ENCODE measurements at places on chromosomes 6 and 20. TPM values are rescaled to one million over a fixed set of nuclear protein-coding genes. Genes with fewer than 3 reads are reported as not detected.

Gene GSTA3
- not detected for total RNA-seq

Gene RFX6
- not detected for total RNA-seq

Gene MICB
- 24.9 TPM for total RNA-seq

Gene TGIF2
- total RNA-seq, result 22.0 TPM

Gene KIF3B
- total RNA-seq, result 13.9 TPM

Gene ATP9A
- 7.9 TPM for total RNA-seq

Gene HSPA1L
- total RNA-seq, result 0.80 TPM

Gene LZTS3
- 3.2 TPM for total RNA-seq

Gene PPP1R14C
- 17.5 TPM for total RNA-seq

Gene OOEP
- not detected for total RNA-seq

Gene TP53TG5
- total RNA-seq, result not detected

Gene RIPOR2
- 2.3 TPM for total RNA-seq

Gene LRFN2
- total RNA-seq, result not detected

Gene SOBP
- total RNA-seq, result 2.1 TPM

Gene ZBTB46
- 3.4 TPM for total RNA-seq

Gene PNLDC1
- not detected for total RNA-seq

Gene SDHAF4
- total RNA-seq, result 7.3 TPM

Gene EPPIN
- not detected for total RNA-seq

Gene MAP3K7
- 16.8 TPM for total RNA-seq

Gene MRAP2
- total RNA-seq, result 0.92 TPM

Gene TMEM170B
- total RNA-seq, result 5.2 TPM

Gene CRIP3
- total RNA-seq, result not detected

Gene FUT9
- 0.03 TPM for total RNA-seq

Gene ALDH5A1
- total RNA-seq, result 3.4 TPM

Gene NCOA6
- 2.2 TPM for total RNA-seq

Gene TGM3
- total RNA-seq, result not detected

Gene RPS6KA2
- 6.7 TPM for total RNA-seq

Gene ITPR3
- total RNA-seq, result 10.4 TPM

Gene SLC22A2
- 1.1 TPM for total RNA-seq

Gene RIMS1
- 3.3 TPM for total RNA-seq

Gene BPI
- total RNA-seq, result 0.09 TPM

Gene SPINT3
- not detected for total RNA-seq

Gene ZBTB24
- 7.1 TPM for total RNA-seq

Gene TSPO2
- total RNA-seq, result not detected

Gene PHACTR3
- 0.06 TPM for total RNA-seq

Gene SLC24A3
- not detected for total RNA-seq

Gene PHACTR1
- total RNA-seq, result 13.2 TPM

Gene NTSR1
- not detected for total RNA-seq

Gene WFDC5
- not detected for total RNA-seq

Gene PTK6
- total RNA-seq, result not detected

Gene SIRPB1
- total RNA-seq, result 0.11 TPM

Gene TRIM40
- total RNA-seq, result not detected

Gene ZC2HC1B
- total RNA-seq, result not detected

Gene SLC35B3
- 10.2 TPM for total RNA-seq

Gene SLC17A2
- total RNA-seq, result not detected

Gene COL21A1
- total RNA-seq, result 0.06 TPM

Gene SYCP2L
- total RNA-seq, result not detected

Measured in Daoy (cell line).